H1 (cell line): ENCODE measurements at places on chromosomes 7 and 10. TPM values are rescaled to one million over a fixed set of nuclear protein-coding genes. Genes with fewer than 3 reads are reported as not detected.

Gene XRCC2
- 32.1 and 34.0 TPM in 2 replicates for total RNA-seq

- H3K36me3 ChIP-seq, result no peaks in the 10 kb centered on the region; the same call in 1 of the 2 replicates
- no peaks in the 10 kb centered on the region for H3K27me3 ChIP-seq
- no peak for DNase-seq
- H3K4me3 ChIP-seq, result no peak overlapping the region
Observed at GRCh38 chr10:70369498-70370018, 12.9 kb downstream of the LRRC20 start.

GRCh38 chr7:9945131-9945530 lies 1028.5 kb upstream of the PHF14 start:
- H3K27me3 ChIP-seq, result no peaks in the 10 kb centered on the region
- no peak overlapping the region for H3K4me3 ChIP-seq
- H3K27ac ChIP-seq, result no peak overlapping the region

Gene LCOR
- total RNA-seq, result 21.9 and 25.5 TPM in 2 replicates

Gene GNAT3
- total RNA-seq, result not detected in 2 replicates

- H3K36me3 ChIP-seq, result no peaks in the 10 kb centered on the region
- no peaks in the 10 kb centered on the region for H3K4me1 ChIP-seq
- H3K27ac ChIP-seq, result no peak overlapping the region
- peaks cover 24% of the 10 kb centered on the region for H3K27me3 ChIP-seq
- H3K4me3 ChIP-seq, result no peak overlapping the region
- DNase-seq, result no peak
Observed at GRCh38 chr7:25864511-25864910, 287.5 kb upstream of the NFE2L3 start.

Gene EBF3
- total RNA-seq, result 0.26 and 0.38 TPM in 2 replicates

DNA sequence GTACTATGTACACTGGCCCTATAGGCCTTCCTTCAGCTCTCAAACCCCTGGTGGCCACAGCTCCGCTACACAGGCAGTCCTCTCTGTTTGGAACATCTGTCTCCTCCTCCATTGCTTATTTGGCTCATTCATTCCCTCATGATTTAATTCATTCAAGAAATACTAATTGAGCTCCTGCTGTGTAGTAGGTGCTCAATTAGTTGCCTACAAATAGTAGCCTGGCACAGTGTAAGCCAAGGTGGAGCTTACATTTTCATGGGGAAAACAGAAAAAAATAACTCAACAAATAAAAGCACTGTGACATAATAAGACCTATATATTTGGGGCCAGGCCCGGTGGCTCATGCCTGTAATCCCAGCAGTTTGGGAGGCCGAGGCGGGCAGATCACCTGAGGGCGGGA lies 3.4 kb upstream of the FIS1 start:
- no peaks in the 10 kb centered on the region for H3K27me3 ChIP-seq
- no peak overlapping the region for H3K4me3 ChIP-seq
- peaks cover 7% of the 10 kb centered on the region; the same call in 1 of the 2 replicates for H3K36me3 ChIP-seq
- DNase-seq, result no peak
- H3K4me1 ChIP-seq, result peaks cover 6% of the 10 kb centered on the region
